ENCODE measurements at places on chromosomes 16 and 17.

DNA sequence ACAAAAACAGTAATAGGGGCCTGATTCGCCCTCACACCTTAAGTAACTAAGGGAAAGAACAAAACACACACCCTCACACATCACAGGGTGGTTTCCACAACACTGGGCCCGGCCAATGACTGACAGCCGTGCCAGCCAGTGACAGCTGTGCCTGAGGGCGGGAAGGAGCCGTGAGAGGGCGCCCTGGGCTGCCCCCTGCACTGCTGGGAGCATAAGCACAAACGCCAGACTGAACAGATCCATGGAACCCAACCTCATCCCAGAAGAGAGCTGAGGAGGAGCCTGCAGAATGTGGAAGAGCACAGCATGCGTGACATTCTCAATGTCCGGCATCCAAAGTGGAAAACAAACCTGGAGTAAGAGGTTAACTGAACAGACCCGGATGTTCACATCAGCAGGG is 16.0 kb downstream of the CSNK1D start:
- peak; percentile 37 for DNase-seq

DNA sequence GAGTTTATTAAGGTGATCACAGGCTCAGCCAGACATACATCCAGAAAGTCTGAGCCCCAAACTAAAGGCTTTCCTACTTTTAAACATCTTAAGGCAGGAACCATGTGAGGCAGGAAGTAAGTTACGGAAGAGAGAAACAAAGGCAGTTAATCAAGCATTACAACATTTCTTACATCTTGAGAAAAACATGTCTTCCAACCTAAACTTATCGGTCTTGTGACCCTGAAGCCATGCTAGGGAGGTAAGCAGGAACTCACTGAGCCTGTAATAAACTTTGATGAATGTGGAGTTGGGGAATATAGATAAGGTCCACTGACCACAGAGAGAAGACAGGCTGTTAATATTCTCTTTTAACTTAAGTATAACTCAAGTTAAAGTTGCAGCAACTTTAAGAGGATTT is 3.5 kb upstream of the ACSM3 start:
- no peak for DNase-seq

- DNase-seq: no peak
These were observed 480 bp downstream of the TXNL4B start for GRCh38 chr16:72092832-72093447.

DNA sequence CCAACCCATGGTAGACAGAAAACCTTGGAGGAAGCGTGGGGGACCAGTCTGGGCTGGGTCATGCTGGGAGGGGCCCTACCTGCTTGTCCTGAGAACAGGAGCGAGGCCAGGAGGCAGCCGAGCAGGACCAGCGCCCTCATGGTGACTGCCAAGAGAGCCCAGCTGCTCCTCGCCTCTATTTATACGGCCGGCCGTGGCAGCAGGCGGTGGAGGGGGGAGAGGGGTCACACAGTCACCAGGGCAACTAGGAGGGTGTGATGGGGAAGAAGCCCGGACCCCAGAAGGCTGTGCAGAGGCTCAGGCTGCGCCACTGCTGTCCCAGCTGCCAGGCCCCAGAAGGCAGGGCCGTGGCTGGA is at the start of gene SRL:
Gene SRL (minus strand): TSS at position 153 of the 356 bp plus-strand sequence. CDS start 13 bp downstream, at position 140.
- DNase-seq: no peak

DNA sequence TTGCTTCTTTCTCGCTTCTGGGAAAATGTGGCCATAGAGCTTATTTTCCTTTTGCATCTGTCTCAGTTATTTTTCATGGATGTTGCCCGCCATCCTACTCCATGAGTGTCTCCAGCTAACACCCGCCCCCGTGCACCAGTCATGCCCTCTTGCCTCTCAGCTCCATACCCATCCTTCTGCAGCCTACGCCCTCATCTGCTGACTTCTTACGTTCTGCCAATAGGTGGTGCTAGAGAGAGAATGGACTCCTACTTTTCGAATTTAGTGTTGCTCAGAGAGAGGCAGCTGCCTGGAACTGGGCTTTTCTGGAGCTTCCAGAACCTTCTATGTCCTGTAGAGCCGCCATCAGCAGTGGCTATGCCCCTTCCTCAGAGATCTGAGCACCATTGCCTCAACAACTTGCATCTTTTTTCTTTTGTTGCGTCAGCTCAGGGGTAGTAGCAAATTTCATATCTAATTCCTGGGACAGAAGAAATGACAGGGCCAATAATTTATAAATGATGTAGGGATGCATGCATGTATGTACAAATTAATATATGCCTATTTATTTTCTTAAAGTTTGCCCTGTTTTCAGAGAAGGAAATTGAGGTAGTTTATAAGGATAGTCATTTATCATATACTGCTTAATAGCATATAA is 119.7 kb upstream of the MYOCD start:
- DNase-seq: no peak

- no peak for DNase-seq
These were observed 44.6 kb downstream of the SMPD3 start for GRCh38 chr16:68403704-68404103.

DNA sequence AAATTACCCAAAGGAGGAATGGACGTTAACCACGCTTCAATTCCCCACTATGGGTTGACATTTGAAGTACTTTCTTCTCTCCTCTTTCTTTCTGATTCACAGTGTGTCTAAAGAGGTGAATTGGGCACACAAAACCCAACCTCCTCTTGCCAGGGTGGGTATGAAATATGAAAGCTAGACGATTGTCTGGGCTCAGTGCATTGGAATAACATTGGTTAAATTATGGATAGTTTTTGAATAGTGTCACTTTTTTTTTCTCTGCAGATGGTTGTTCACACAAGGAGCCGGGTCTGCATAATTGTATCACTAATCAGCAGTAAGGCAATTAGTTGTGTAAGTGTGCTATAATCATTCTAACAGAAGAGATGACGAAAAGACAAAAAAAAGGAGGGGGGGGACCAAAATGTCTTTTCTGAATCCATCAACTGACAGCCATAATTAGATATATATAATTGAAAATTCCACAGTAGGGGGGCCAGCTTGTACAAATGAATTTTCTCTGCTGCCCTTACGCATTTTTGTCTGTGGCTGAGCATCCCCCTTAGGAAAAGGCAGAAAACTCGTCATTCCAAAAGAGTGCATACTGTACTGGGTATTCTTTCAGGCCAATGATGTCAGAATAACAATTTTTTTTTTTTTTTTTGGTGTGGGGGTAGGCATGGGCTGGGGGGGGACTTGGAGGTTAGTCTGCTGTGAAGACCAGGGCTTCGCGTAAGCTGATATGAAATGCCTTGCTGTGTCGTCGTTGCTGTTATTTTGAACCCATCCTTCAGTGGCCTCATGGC is 307.5 kb upstream of the SALL1 start:
- DNase-seq: no peak

GRCh38 chr16:4183237-4184037 is 58.4 kb downstream of the SRL start:
- peak; percentile 76 for DNase-seq

DNA sequence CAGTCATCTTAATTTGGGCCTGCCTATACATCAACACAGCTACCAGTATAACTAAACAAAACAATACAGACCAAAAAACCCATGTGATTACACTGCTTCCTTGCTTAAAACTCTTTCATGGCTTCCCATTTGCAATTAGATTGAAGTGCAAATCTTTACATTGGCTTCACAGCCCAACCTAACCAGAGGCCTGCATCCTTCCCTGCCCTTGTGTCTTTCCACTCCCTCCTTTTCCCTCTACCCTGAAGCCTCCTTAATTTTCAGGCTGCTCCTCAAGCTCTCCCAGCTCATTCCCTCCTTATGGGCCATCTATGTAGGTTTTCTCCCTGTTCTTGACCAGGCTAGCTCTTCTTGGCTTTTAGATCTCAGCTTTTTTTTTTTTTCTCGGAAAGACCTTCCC is 147.8 kb downstream of the TOX3 start:
- DNase-seq: no peak

DNA sequence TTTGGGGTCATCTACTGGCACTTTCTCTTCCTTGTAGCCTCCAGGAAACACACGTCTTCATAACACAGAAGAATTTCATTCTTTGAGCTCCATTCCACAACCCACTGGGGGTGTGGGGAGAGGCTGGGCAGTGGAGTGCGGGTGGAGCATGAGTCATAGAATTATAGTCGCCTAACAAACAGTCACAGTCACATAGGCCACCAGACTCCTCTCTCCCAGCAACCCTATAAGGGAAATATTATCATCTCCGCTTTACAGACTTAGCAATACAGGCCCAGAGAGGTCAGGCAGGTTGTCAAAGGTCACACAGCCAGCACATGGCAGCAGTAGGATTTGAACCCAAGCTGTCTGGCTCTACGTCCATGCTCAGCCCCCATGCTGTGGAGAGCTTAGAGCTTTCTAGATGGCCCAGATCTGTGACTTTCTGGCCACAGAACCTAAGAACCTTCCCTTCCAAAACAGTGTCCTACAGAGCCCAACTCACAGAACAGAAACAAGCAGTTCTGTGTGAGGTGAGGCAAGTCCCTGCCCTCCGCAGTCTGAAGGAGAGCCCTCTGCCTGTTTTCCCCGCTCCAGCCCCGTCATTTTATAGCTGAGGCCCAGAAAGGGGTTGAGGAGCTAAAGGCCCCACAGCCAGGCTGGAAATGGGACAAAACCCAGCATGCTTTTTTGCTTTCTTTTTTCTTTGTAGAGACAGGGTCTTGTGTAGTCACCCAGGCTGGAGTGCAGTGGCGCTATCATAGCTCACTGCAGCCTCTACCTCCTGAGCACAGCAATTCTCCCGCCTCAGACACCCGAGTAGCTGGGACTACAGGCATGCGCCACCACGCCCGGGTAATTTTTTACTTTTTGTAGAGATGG is 10.7 kb upstream of the LITAF start:
- no peak for DNase-seq

- DNase-seq: no peak
These were observed 12.9 kb downstream of the NUBP1 start for GRCh38 chr16:10756574-10756973.

- no peak for DNase-seq
These were observed 37.0 kb upstream of the ZNF750 start for GRCh38 chr17:82876602-82877379.

DNA sequence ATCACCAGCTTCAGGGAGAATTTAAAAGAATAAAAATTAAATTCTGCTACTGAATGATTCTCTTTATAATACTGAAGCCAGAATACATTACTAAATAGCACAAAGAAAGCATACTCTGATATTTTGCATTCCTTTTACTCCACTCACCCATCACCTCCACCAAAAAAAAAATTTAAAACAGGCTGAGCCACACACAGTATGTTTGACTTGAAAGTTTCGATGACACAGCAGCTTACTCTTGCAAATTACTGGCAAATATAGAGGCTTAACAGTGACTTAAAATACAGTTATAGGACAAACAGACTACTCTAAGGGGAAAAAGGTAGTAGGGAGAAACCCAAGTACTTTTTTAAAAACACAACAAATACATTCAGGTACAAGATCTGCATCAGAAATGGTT is 39.2 kb downstream of the GPATCH8 start:
- no peak for DNase-seq

DNA sequence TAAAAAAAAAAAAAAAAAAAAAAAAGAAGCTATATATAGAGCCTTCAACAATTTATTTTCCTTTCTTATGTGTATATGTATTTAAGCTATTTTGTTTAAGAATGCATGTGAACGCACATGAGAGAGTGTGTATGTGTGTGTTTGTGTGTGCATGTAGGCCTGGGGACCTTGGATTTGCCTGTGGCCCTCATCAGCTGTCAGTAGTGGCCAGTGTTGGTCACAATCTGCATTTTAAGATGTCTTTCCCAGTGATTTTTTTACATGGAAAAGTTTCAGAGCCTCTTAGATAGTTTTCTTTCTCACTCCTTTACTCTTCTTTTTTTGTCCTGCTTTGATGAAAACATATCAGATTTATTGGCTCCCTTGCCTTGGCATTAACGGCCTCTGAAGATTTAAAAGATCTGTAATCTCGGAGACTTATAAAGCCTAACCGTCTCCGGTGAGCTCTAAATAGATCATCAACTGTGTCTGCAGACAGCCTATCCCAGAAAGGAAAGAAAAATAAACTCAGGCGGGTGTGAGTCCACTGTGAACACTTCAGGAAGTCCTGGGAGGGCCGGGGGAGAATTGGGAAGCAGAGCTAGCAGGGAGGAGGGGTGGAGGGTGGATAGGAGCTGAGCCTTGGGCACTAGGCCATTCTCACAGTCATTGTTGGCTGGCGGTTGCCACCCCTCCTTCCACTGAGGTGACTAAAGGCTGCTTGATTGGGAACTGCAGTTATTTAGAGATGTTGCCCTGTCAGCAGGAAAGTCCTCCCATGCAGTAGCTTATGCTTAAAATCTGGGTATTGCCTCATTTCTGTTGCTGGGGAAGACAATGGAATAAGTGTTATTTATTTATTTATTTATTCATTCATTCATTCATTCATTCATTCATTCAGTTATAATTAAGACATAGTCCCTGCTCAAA is 86.8 kb downstream of the WWP2 start:
- no peak for DNase-seq

DNA sequence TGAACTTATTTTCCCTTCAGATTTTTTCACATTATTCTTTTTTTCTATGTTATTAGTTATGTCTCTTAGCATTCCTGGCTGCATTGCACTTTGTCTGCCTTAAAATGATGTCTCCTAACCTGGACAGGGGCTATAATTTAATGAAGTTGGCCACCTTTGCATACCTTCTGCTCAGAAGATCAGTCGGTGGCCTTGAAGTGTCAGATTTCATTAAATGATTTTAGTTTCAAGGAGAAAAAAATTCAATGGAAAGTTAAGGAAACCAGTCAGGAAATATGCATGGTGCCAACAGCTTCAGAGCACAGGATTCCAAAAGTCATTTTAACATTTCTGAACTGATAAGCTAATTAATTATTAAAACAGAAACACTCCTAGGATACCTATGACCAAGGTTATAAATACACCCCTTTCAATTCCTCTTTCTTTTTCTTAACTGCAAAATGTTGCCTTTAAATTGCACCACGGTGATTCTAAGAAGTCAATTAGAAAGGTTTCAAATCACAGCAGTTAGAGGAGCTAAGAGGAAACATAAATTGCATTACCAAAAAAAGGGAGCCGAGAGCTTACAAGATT is 533.4 kb downstream of the KCNJ2 start:
- DNase-seq: no peak

DNA sequence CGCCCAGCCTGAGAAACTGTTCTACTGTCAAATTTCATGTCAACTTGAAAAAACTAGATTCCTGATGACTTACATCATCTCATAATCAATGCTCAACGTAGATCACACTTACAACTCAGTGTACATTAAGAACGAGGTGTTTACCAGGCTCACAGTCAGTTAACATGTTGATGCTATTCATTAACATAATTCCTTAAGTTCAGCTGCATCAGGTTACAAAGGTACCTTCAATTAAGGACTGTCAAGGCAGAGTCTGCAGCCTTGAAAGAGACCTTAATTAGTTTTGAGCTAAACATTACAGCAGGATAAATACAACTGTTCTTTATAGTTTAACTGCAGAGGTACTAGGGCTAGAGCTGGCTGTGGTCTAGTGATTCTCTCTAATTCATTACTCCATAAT is 1.9 kb downstream of the GNA13 start:
- no peak for DNase-seq

DNA sequence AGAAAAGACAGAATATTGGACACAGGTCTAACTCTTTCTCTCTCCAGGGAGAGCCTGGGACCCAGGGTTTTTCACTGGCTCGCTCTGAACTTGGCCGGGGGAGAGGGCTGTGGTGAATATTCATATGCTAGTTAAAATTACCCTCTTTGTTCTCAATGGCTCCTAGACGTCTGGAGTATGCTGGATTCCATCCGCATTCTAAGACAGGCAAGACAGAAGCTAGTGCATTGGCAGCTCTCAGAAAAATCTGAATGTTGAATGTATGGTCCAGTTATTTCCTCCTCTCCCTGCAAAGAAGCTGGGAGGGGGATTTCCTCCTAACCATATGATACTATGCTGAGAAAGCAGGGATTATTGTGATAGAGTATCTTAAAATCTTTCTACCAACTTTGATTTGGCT is 5.6 kb upstream of the KRT34 start:
- no peak for DNase-seq

Measured in activated naive CD8-positive, alpha-beta T cell treated with anti-CD3 and anti-CD28 coated beads, Interleukin-2, amount 50 U/mL, for 16 hours (primary cell).